ENCODE measurements at places on chromosomes 5 and 9.

DNA sequence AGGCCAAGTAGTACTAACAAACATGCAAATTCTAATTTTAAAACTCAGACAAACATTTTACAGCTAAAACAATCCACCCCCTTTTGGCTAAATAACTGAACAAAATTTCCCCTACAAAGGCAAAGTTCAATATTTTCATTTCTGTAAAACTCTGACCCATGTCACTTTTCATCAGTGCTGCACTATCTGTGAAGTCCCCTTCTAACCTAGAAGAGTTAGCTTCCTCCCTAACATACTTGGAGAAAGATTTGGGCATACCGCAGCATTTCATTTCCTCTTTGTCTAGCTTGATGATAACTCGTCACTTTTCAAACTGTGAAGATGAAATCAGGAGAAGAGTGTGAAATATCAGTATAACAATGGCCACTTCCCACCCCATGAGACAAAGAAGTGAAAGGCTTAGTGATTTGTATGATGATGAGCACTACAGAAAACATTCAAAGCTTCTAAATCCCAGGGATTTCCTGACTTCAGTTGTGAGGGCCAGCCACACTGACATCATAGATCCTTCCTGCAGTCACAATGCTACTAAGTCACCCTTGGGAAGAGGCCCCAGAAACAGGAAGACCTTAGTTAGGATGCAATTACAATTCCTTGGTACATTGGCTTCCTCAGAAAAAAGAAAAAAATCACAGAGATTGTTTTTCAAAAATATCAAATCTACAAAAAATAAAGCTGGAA lies at the start of gene FAM81B:
Gene FAM81B, plus strand, starts transcription at position 555 of the 681 bp plus-strand sequence. Its CDS starts 24 bp downstream, at position 579.
- peak; percentile 29 for DNase-seq

DNA sequence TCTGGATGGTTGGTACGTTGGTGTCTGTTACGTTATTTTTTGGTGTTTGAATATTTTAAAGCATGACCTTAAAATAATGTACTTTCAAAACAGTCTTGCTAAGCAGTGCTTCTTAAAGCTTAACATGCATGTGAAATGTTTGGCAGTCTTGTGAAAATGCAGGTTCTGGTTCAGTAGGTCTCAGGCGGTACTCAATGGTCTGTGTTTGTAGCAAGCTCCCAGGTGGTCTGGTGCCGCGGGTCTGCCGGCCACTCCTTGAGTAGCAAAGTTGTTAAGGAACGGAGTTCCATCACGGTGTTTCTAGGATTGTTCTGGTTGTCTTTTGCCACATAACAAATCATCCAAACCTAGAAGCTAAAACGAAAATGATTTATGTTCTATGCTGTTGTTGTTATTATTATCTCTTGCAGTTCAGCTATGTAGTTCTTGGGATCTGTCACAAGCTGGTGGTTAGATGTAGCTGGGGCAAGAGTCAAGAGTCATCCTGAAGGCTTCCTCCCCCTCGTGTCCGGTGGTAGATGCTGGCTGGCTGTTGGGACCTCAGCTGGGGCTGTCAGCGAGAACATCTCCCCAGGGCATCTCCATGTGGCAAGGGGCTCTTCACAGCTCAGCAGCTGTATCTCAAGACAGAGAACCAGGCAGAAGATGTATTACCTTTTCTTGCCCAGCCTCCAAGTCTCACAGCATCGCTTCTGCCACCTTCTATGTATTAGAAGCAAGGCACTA lies 186.8 kb downstream of the PALM2AKAP2 start:
- DNase-seq, result no peak

- DNase-seq, result no peak
Observed at GRCh38 chr9:98977246-98977714, 33.6 kb downstream of the COL15A1 start.

DNA sequence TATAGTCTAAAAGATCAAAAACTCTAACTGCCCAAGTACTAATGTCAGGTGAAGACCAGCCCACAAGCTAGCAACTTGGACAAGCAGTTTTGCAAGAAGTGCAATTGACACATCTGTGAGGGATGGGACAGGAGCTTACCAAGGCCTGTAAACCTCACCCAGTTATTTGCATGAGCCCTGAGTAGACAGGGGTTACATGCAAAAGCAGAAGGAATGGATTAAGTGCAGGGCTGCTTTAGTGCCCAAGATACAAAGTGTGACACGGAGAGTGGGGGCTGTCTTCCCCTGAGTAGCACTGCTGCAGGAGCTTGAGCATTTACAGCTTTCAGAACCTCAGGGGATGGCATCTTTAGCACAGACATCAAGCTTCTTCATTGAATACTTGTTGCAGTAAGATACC lies 286.7 kb downstream of the ELAVL2 start:
- DNase-seq, result no peak

DNA sequence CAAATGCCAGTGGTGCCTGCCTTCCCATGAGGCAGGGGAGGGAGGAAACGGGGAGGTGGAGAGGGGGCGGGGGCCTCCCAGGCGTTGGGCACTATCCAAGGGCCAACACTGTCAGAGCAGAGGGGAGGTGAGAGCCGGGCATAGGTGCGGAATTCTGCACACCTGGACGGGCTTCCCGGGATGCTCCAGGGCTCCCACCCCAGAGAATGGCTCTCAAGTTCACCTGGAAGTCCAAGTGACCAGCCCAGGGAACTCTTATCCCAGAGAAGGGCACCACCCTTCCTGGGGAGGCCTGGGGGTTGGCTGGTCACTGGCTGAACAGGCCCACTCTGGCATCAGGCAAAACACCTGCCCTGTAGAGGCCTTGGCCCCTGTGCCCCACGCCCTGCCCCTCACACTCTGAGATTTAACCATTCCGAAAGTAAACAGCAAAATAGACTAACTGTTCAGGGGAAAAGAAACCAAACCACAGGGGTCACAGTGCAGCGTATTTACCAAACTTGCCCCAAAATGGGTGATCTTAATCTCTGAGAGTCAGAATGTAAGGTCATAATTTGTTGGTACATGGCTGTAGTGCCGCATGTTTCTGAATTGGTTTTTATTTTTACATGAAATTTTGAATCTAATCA lies 2.7 kb downstream of the CSF2 start:
- DNase-seq, result no peak

GRCh38 chr5:4359847-4360246 lies 764.2 kb downstream of the IRX1 start:
- DNase-seq, result no peak

DNA sequence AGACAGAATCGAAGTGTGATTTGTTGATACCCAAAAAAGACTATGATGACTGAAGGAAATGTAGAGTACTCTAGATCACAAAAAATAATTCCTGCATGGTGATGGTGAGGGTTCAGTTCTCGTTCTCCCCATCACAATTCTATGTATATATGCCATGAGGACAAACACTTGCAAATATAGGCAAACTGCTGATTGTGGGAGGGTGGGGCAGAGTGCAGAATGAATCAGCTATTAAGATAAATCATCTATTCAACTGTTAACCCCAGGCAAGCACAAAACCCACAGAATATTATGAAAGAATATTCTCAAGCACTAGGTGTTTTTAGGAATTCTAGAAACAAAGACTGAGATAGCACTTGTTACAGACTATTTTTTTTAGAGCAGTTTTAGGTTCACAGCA lies 13.9 kb upstream of the UBLCP1 start:
- DNase-seq, result no peak

GRCh38 chr5:96067251-96067650 lies 105.6 kb upstream of the ELL2 start:
- peak; percentile 39 for DNase-seq

- no peak for DNase-seq
Observed at GRCh38 chr5:107776922-107777740, 106.4 kb upstream of the EFNA5 start.

- peak; percentile 7 for DNase-seq
Observed at GRCh38 chr9:91248707-91249106, 113.0 kb downstream of the AUH start.
